ENCODE measurements at places on chromosomes 16 and 17.

DNA sequence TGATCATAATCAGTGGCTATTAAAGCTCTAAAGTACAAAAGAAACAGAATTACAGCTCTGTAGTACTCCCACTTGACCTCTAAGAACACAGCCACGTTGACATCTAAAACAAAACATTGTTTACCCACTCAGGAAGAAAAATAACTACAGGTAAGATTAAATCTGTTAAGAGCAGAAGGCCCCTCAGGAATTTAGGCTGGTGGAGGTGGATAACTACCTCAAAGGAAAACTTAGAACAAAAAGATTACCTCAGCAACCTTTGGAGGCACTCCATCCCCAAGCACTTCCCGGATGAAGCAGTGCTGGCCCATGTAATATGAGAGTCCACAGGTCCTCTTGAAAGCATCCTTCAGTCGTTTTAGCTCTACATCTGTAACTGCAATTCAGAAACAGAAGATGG lies 46.7 kb downstream of the USP32 start:
- no peak for DNase-seq

- peak; percentile 62 for DNase-seq
Measured at GRCh38 chr17:75827308-75828075, 16.7 kb downstream of the UNC13D start.

GRCh38 chr17:77491921-77492445 lies 351.2 kb downstream of the SEC14L1 start:
- DNase-seq = no peak

DNA sequence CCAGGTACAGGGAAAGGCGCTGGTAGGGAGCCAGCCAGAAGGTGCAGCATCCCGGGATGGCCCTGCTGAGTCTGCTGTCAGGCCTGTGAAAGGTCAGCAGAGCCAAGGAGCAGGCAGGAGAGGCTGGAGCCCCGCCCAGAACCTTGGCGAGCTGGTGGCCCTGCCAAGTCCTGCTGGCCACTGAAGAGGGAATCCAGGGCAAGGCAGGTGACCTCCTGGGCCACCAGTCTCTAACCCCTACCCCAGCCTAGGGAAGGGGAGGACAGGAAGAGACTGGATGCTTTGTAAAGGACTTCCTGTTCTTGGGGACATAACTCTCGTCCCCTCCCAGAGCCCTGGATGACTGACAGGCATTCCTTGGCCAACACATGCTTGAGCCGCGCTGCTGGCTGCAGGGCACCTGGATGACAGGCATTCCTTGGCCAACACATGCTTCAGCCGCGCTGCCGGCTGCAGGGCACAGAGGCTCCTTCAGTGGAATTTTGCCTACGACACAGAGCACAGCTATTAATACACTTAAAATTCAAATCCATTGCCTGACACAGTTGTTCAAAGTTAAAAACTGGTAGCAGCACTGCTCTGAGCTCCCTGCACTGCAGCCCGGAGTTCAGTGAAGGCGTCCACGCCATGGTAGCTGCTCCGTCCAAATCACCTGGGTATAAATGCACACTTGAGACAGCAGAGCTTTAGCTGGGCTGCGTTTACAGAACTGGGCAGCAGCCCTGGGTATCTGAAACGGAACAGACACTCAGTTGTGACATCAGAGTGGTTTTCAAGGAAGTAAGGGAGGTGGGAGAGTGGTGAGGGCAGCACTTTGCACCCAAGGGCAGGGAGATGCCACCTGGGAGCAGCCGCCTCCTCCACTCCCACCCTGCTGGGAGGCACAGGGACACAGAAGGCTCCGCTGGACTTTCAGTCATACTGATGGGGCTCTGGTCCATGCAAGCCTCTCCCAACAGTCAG lies 2.0 kb upstream of the BRICD5 start:
- DNase-seq = no peak

DNA sequence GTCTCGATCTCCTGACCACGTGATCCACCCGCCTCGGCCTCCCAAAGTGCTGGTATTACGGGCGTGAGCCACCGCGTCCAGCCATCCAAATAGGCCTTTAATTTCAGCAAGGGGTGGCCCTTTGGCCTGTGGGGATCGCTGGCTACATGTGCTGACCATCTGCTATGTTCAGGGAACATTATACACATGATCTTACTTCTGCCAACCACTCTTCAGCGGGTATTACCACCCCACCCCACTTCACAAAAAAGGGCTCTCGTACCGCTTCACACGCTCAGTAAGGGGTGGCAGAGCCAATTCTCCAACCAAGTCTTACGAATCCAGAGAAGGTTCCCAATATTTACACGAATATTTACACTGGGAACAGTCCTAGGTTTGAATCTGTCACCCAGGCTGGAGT lies 11.8 kb downstream of the CCDC92B start:
- DNase-seq = no peak

GRCh38 chr17:74921026-74921681 lies 1.9 kb downstream of the USH1G start:
- DNase-seq = no peak

DNA sequence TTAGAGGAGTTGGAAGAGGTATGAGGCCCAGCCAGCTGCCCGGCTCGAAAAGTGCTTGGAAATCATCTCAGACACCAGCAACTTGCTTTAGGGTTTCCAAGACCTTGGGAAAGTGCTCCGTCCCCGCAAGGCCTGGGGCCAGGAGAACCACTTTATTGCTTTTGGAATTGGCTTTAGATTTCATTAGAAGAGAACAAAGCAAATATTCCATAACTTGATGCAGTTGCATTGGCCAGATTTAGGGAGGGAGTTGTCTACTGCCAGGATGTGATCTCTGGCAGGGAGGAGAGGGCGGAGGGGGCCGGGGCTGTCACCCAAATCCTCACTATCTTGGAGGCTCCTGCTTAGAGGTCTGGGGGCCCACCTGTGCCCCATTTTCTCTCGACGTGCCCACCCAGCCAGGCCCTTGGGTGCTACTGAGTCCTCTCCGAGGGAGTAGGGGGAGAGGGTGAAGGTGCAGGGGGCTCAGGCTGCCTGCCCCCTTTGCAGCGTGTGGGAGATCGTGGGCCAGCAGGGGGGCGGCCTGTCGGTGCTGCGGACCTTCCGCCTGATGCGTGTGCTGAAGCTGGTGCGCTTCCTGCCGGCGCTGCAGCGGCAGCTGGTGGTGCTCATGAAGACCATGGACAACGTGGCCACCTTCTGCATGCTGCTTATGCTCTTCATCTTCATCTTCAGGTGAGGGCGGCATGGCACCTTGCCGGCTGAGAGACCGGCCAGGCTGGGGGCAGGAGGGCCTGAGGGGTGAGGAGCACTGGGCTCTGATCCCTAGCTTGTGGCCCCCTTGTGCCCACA lies 30.6 kb downstream of the CACNA1G start:
- no peak for DNase-seq

- DNase-seq = no peak
Measured at GRCh38 chr17:49498029-49498615, 3.0 kb downstream of the NGFR start.

All from activated CD4-positive, alpha-beta T cell treated with anti-CD3 and anti-CD28 coated beads, Interleukin-2, amount 50 U/mL, for 48 hours (primary cell).